ENCODE measurements at places on chromosomes 7 and 10. TPM values are rescaled to one million over a fixed set of nuclear protein-coding genes. Genes with fewer than 3 reads are reported as not detected.

GRCh38 chr10:125344573-125345171 lies 184.3 kb upstream of the CTBP2 start:
- no peak for DNase-seq

GRCh38 chr10:133365461-133366129 lies 7.6 kb downstream of the ECHS1 start:
- no peak for DNase-seq

- no peak for DNase-seq
Observed at GRCh38 chr10:113486531-113486930, 66.3 kb upstream of the HABP2 start.

DNA sequence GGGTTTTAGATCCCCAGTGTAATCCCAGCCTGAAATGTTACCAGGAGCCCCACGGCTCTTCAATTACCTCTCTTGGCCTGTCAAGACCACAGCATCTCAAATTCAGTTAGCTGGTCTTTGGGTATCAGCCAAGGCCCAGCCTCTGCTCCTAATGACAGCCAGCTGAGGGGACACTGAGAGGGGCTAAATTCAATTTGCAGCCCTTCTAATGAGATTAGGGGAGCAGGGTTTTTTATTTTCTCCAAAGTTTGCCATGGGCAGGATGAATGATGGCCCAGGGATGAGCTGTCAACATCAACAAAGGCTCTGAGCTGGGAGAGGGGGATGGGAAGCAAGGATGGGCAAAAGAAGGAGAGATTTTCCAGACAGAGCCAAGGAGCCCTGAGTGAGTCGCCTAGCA lies 116.8 kb upstream of the TBX20 start:
- DNase-seq, result no peak

- DNase-seq, result no peak
Observed at GRCh38 chr7:30266686-30267085, 17.7 kb upstream of the ZNRF2 start.

CABCOCO1 gene
- total RNA-seq, result not detected

GRCh38 chr7:100867040-100867775 lies at the start of gene TRIP6:
Gene TRIP6, plus strand, starts transcription at chr7:100867387. Its CDS starts 111 bp downstream, at chr7:100867498.
- peak; percentile 92 for DNase-seq

CTAGE4 gene
- total RNA-seq, result 5.8 TPM

FAS gene
- 7.6 TPM for total RNA-seq

GRCh38 chr7:55177589-55178261 lies 158.9 kb downstream of the EGFR start:
- no peak for DNase-seq

GRCh38 chr10:71973777-71974488 lies 9.7 kb downstream of the CHST3 start:
- DNase-seq, result no peak

- no peak for DNase-seq
Observed at GRCh38 chr10:91590904-91591796, 41.7 kb downstream of the PPP1R3C start.

SDK1 gene
- not detected for total RNA-seq

DNA sequence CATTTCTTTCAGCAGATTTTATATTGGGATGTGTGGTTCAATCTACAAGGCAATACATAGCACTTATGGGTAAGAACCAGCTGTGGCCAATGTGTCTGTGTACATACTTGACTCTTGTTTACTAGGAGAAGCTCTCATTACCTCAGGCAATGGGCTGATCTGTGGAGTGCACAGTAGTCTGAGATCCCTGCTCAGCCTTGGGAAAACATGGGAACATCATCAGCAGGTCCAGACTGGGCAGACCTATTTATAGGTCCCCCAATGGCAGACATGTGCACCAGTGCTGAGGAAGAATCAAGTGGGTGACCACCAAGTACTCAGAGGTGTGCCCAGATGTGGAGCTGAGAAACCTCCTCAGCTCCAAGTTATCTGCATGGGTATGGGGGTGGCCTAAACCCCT lies 349.7 kb downstream of the KIF20B start:
- DNase-seq, result no peak

DNA sequence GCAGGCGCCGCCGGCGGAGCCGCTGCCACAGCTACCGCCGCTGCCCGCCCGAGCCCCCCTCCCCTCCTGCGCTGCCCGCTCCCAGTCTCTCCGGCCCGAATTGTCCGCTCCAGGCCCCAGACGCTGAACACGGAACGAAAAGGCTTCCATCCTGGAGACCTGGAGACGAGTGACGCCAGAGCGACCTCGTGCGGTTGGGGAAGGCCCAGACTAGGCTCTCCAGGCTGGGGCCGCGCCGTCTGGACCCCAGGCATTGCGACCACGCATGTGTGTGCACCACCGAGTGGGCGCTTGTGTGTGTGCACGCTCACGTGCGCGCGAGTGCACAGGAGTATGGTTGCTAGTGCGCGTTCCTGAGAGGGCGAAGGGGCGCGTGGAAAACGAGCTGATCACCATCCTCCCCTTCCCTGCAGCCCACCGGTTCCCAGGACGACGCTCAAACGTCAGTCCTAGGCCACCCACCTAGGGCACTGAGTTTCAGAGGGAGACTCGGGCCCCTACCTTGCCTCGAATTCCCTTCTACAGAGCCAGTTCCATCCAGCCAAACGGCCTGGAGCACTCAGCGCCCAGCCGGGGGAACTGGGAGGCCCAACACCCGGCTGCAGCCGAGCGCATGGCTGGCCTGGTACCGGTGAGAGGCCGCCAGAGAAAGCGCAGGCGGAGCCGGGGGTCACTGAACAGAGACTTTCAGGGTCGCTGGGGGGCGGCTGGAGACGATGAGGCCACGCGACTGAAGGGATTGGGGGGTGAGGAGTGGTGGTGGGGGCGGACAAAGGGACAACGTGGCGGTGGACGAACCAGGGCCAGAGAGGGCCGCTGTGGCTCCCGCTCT lies 11.6 kb downstream of the LBX1 start:
- DNase-seq, result peak; percentile 15

IFIT1B gene
- total RNA-seq, result not detected

GRCh38 chr10:57015187-57015586 lies 654.1 kb upstream of the ZWINT start:
- DNase-seq, result no peak

PPP1R17 gene
- not detected for total RNA-seq

DNA sequence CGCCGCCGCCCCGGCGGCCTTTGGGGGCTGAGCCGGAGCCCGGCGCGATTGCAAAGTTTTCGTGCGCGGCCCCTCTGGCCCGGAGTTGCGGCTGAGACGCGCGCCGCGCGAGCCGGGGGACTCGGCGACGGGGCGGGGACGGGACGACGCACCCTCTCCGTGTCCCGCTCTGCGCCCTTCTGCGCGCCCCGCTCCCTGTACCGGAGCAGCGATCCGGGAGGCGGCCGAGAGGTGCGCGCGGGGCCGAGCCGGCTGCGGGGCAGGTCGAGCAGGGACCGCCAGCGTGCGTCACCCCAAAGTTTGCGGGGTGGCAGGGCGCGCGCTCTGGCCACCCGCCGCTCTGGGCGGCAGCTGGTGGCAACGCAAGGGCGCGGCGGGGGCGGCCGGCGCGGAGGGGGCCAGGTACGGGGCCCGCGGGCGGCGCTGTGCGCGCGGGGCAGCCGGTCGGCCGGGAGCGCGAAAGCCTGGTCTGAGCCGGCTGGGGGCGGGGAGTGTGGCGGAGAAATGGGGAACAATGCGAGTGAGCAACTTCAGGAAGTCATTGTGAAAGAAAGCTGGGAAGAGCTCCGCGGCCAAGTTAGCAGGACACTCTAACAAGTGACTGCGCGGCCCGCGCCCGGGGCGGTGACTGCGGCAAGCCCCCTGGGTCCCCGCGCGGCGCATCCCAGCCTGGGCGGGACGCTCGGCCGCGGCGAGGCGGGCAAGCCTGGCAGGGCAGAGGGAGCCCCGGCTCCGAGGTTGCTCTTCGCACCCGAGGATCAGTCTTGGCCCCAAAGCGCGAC lies at the start of gene IKZF1:
Gene IKZF1 (plus strand): TSS at position 588 of the 782 bp plus-strand sequence. CDS start 14,346 bp downstream, outside the sequence.
- DNase-seq, result no peak

- DNase-seq, result no peak
Observed at GRCh38 chr7:157662110-157662791, 325.4 kb downstream of the DNAJB6 start.

CDHR3 gene
- 8.7 TPM for total RNA-seq

DNA sequence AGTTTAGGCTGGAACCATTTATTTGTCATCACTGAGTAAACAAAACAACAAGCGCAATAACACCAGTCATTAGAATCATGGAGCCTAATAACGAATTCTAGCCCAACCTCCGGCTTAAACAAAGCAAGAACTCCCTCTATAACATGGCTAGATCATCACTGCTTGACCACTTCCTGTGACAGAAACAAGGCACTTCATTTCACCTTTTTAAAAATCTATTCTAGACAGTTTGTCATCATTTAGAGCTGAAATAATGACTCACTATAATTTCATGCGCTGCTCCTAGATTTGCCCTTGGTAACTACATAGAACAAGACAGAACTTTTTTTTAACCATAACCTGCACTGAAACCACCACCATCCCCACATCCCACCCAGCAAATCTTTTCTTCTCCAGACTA lies 81.3 kb downstream of the OSBPL3 start:
- no peak for DNase-seq

DNA sequence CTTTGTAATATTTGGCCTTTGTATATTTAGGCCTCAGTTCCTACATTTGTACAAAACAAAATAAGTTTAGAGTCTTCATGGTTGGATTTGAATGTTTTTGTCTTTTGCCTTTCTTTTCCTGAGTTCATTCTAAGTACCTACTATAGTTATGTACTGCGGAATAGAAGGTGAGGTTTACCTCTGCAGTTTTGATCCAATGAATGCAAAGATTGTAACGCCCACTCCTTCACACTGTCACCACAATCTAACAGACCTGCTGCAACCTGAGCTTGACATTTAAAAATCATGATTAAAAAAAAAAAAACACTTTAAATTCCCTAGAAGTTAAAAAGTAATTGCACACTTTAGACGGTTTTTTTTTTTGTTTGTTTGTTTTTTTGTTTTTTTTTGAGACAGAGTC lies 145.0 kb downstream of the CALCR start:
- no peak for DNase-seq

CLDN4 gene
- total RNA-seq, result 602 TPM

SPAG6 gene
- total RNA-seq, result not detected

- no peak for DNase-seq
Observed at GRCh38 chr7:15199482-15199881, 296.9 kb upstream of the DGKB start.

DNA sequence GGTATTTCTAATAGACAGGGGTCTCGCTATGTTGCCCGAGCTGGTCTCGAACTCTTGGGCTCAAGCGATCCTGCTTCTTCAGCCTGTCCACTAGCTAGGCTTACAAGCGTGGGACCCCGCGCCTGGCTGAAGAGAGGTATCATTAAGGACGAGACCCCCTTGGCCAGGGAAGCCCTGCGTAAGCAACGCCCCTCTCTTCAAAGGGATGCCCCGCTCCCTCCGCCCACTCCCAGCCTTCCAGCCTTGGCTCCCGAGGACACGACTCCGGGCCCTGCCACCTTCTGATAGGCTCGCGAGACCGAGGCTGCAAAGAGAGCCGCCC lies 220 bp upstream of the ZKSCAN5 start:
- DNase-seq, result no peak

DNA sequence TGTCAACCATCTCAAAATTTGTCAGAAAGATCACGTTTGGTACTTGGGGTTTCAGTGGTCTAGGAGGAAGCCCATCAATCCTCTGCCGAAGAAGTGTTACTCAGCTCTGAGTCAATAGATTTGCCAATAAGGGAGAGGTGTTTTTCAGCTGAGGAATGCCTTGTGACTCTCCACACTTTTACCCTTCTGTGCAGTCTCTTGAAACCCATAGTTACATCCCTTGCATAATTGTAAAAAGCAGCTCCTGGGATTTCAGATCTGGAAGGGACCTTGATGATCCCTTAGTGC lies 47.5 kb downstream of the INSYN2A start:
- peak; percentile 68 for DNase-seq

- DNase-seq, result no peak
Observed at GRCh38 chr7:80379034-80379982, 132.6 kb downstream of the GNAT3 start.

GRCh38 chr10:66860376-66860945 lies 65.4 kb upstream of the LRRTM3 start:
- no peak for DNase-seq

GPR37 gene
- 1.8 TPM for total RNA-seq

JAKMIP3 gene
- total RNA-seq, result 5.6 TPM

- no peak for DNase-seq
Observed at GRCh38 chr10:124683814-124684213, 60.4 kb downstream of the FAM53B start.

Measured in PC-9 (cell line).